ENCODE measurements at places on chromosomes 7 and 10.

DNA sequence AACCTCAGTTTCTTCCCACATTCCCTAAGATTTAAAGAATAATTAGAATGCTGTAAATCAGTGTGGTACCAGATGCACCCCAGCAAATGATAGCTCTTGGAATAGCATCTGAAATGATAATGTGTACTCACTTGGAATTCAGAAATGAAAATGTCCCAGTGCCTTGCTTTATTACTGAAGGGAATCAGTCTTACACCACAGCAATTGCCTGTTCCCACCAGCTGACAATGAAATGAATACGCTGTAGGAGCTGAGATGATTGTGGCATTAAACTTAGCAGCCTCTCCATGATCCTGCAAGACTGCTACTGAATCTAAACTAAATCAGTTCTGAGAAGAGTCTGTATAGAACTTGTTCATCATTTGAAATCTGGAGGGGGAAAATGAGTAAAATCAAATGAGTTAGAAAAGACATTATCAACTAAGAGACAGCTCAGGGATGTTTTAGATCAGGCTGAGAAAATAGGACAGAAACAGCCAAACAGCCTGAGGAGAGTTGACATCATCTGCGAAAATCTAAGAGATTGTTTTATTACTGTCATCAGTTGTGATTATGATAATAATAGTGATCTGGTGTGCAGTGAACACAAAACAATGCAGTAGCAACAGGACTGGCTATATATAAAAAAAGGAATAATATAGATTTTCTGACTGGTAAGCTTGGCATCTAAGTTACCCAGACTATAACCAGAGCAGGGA is 108.6 kb upstream of the SLC13A1 start:
- DNase-seq: no peak

- DNase-seq: no peak
Measured at GRCh38 chr7:66500087-66500486, 128.6 kb upstream of the KCTD7 start.

DNA sequence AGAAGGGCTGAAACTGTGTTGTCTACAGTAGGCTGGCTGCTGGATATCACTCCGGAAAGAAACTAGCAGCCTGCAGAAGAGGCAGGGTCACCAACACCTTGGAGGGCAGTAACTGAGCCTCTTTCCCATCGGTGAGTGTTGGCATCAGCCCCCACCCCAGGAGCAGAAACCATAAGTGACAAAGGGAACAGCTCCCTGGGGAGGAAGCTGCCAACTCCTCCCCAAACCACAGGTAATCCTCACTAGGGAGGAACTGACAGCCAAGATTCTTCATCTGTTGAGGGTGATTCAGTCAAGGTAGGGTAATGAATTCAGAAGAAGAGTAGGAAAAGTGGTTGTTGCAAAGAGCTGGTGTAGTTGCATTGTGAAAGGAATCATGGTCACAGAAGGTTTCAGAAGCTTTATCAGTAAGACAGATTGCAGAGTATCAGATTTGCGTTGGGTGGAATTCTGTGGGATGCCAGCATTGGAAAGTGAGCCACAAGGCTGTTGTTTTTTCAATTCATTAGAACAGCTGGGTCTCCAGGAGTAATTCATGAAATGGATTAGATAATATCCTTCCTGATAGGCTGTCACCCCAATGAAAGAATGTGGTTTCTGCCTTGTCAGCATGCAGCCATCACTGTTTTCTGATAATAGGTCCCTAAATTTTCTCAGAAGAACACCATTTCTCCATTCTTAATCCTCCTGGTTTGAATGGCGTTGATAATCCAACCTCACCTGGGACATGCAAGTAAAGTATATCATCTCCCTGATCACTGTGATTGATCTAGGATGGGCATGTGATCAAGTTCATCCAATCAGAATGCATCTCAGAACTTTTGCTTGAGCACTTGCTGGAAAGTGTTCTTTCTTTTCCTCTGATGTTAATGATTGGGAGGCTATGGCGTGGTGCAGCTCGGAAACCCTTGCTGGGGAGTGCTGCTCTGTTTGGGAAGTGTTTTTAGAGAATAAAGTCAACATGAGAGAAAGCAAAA is 75.0 kb upstream of the CTBP2 start:
- no peak for DNase-seq

DNA sequence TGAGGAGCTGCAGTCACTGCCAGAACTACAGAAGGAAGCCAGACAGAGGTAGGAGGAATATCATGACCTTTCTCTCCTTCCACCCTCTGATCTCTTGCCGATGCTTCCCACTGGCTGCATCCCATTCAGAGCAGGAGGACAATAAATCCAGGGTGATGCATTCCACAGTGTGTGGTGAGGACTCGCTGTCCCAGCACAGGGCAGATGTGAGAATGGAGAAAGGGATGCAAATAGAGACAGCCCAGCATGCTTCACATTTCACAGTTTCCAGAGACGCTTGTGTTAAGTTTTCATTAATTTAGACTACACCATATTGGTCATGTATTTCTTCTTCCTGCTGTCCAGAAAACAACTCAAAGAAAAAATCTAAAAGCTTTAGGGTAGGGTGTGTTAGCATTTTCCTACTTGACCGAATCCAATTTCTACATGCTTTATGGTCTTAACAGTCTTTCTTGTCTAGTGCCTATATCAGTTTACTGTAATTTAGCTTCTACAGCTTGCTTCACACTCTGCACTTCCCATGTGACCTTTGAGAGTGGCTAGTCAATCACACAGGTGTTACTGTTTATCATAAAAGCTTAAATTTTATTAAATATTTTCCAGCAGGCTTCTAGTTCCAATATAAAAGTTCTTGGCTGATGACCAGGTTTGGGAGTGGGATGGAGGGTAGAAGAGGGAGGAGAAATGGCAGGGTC is 155.6 kb downstream of the RAPGEF5 start:
- DNase-seq: no peak

GRCh38 chr7:24123076-24123475 is 160.9 kb upstream of the NPY start:
- DNase-seq: peak; percentile 16

DNA sequence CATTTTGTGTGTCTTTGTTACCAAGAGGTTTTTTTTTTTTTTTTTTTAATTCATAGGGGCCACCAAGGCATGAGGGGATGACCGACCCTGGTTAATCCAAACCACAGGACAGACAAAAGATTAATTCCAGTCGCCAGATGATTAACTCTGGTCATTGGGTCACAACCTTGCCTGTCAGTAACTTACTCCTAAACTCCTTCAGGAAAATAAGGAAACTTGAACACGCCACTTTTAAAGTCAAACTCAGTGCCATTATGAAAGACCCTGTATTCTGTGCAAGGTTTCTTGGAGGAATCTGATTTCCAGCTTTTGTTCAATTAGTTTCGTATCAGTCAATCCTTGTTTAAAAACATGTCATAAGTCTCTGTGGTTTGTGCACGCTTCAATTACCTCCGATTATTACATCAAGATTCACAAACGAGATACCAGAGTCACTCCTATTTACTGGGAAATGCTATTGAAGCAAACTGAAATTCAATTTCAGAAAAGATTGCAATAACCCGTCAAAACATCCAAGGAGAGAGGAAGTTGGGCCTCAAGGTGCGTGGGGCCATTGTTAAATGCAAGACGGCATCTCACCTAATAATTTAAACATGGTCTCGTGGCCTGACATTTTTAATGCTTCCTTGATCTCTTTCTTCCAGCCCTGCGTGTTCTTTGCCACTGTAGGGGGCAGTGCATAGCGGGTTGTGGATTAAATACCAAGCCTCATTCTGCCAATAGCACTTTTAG is 44.0 kb downstream of the NRP1 start:
- DNase-seq: no peak

GRCh38 chr10:75957314-75958120 is 526.1 kb downstream of the LRMDA start:
- no peak for DNase-seq

GRCh38 chr10:79203833-79204232 is 135.1 kb downstream of the ZMIZ1 start:
- no peak for DNase-seq

DNA sequence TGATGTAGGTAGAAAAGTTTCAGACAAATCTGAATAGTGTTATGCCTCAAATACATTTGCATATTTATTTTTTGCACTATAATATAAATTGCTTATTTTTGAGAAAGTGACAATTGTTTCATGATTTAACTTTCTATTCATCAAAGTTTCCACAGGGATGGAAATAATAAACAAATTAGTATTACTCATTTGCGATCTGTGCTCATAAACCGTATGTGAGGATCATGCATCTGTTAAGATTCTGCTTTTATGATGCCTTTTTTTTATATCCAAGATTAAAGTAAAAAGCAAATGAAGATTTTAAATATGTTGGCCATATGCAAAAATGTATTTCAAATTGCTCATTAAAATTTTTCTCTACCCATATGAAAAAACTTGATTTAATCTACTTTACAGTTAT is 45.2 kb upstream of the CAV2 start:
- no peak for DNase-seq
